Stimulated activated CD4-positive, alpha-beta T cell treated with anti-CD3 and anti-CD28 coated beads, Interleukin-1b, Interleukin-23, amount 100 ng/mL, for 48 hours (primary cell): ENCODE measurements at places on chromosomes 6 and 20.

DNA sequence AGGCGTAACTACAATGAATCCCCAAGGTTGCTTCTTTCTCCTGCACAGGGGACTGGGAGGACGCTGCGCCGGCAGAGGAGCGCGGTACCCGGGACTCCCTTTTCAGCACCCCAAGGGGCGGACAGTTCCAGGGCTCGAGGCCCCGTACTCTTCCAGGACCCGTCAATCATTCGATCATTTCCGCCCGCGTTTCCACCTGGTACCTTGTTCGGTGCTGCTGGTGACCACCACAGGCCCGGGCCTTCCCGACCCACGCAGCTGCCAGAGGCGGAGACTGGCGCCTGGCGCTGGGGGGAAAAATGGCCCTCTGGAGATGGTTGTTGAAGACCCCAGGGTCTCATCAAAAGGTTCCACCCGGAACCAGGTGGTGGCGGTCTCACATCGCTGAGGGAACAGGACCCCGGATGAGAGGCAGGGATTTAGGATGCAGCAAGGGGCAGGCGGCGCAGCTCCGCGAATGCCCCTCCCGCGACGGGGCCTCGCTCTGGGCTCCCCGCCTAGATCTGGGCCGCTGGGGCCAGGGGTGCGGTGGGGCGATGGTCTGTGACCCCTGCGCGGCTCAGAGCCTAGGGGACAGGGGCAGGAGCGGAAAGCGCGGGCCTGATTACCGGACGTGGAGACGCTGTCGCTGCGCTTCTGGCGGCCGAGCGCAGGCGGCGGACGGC is 744 bp downstream of the VSX1 start:
- peak; percentile 30 for DNase-seq

DNA sequence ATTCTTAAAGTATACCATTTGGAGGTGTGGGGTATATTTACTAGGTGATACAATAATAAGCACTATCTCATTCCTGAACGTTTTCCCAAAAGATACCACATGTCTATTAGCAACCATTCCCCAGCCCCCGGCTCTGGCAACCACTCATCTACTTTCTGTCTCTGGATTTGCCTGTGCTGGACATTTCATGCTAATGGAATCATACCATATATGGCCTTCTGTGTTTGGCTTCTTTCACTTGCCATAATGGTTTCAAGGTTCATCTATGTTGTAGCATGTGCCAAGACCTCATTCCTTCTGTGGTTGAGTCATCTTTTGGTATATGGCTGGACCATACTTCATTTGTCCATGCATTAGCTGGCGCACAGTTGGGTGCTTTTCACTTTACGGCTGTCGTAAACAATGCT is 39.7 kb downstream of the BCAS4 start:
- DNase-seq, result no peak

DNA sequence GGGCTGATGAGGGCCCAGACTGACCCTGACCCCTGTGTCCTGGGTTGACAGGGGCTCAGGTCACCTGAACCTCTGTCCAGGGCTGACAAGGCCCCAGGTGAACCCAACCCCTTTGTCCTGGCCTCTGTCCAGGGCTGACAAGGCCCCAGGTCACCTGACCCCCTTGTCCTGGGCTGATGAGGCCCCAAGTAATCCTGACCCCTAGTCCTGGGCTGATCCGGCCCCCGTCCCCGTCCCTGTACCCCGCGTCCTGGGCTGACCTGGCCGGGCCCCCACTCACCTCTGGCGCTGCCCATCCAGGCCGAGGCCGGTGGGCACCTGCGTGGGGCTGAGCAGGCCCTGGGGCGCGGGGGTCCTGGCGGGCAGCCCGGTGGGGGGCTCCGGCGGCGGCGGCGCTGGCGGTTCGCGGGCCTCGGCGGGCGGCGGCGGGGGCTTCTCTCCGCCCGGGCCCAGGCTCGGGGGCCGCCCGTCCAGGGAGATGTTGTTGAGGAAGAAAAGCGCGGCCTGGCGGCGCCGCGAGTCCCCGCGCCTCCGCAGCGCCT is 379 bp downstream of the CABLES2 start:
- no peak for DNase-seq

DNA sequence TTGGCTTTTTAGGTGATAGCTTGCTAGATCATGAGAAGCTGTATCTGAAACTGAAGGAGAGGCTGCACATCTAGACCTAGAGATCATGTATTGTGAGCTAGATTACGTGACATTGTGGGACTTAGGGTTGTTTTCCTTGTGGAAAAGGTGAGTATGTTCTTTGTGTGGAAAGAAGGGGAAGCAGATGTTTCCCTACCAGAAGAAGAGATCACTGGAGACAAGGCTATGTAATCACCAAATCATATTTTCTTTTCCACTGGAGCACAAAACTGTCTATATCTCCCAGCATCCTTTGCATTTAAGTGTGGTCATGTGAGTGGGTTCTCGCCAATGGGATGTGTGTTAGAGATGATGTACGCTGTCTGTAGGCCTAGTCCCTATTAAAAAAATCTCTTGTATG is 7.0 kb upstream of the EPB41L2 start:
- DNase-seq, result no peak

DNA sequence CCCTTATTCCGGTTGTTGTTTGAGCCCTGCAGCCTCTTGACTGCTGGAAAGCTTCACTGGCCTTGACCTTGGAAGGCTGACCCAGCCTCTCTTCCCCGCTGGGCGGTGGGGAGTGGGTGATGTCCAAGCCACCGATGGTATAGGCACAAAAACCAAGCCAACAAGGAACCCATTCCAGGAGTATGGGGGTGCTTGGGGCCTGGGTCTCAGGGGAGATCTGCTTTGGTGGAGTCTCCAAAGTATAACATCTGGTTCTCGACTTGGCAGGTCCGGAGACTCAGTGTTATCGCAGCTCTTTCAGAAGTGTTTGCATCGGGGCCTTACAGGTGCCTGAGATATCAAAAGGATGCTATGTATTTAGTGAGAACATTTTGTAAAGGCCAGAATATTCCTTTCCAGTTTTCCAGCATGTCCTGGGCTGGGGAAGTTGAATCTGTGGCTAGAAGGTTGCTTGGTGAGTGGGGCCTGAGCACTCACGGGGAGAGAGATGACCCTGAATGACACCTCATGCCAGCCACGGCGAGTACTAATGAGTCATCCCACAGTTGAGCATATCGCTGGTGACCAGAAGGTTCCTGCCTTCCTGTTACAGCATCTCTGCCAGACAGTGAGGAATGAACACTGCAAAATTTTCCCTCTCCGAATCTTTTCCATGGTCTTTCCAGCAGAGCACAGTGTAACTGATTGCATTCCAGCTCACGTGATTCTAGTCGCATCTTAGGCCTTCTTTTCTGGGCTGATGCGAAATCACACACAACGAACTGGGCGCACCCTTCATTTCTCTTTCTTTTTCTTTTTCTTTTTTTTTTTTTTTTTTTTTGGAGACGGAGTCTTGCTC is 133.9 kb downstream of the ZDHHC14 start:
- DNase-seq, result no peak

- no peak for DNase-seq
Observed at GRCh38 chr6:42777126-42777822, 4.6 kb upstream of the BICRAL start.

DNA sequence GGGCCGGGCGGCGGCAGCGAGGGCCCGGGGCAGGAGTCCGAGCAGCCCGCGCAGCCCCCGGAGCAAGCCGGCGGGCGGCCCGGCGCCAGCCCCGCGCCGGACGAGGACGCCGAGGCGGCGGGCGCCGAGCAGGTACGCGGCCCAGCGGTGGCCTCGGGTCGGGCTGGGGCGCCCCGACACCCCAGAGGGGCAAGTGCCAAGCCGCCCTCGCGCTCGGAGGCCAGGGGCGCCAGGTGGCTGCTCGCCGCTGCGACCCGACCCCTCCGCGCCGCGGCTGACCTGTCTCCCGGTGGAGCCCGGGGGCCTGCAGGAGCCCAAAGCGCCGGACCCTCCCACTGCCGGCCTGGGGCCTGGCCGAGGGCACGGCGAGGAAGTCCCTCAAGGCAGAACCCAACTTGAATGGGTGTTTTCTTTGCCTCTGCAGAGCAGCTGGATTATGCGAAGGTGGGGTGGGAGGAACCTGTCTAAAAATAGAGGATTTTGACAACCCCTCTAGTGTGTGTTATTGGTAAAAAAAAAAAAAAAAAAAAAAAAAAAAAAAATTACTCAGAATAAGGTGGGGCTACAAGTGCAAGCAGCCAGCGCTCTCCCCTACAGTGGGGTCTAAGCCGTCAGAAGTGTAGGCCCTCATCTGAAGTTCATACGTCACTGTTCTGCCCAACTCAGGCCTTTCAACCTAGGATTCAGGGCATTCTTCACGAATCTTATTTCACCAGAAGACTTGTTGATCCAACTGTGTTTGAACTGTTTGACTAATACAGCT is 609 bp downstream of the OGFRL1 start:
- DNase-seq, result peak; percentile 4

GRCh38 chr6:71123051-71123450 is 165.6 kb upstream of the OGFRL1 start:
- DNase-seq, result no peak

GRCh38 chr6:99933129-99933528 is 60.9 kb downstream of the MCHR2 start:
- DNase-seq, result no peak

DNA sequence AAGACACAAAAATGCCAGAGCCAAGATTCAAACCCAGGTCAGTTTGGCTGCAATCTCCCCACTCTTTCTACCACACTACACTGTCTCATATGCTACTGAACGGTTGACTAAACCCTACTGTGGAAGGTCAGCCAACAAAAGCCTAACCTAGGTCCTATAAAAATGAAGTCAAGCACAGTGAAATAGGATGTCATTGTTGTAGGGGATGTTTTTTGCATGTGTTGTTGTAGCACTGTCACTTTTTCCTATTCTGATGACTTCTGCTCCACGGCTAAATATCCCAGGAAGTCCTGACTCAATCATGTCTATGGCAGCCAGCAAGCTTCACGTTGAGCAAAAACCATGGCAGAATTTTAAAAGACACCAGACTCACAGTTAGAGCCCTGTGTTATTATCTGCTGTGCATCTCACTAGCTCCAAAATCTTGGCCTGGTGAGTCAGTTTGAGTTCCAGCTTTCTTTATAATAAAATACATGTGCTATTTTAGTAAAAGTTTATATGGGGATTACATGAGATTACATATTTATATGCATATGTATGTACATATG is 322.1 kb upstream of the NT5E start:
- no peak for DNase-seq

DNA sequence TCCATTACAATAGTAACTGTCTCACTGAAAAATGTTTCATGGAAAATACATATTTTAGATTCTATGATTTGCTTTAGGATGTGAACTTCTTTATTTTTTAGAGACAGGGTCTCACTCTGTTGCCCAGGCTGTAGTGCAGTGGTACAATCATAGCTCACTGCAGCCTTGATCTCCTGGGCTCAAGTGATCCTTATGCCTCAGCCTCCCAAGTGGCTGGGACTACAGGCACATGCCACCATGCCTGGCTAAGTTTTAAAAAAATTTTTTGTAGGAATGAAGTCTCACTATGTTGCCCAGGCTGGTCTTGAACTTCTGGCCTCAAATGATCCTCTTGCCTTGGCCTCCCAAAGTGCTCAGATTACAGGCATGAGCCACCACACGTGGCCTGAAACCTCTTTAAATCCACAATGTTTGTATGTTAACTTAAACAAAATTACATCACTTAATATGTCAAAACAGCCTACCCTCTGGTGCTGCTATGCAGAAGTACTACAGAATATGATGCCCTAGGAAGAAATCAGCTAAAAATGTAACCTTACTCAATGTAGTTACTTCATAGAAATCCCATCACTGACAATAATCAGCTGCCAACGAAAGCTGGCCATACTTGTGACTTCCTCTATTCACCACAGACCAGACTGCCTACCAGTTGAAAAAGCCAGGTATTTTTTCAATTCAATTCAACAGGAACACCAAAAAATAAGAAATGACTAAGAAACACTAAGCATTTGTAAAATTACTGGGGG is 17.6 kb downstream of the EEF1A1 start:
- no peak for DNase-seq

DNA sequence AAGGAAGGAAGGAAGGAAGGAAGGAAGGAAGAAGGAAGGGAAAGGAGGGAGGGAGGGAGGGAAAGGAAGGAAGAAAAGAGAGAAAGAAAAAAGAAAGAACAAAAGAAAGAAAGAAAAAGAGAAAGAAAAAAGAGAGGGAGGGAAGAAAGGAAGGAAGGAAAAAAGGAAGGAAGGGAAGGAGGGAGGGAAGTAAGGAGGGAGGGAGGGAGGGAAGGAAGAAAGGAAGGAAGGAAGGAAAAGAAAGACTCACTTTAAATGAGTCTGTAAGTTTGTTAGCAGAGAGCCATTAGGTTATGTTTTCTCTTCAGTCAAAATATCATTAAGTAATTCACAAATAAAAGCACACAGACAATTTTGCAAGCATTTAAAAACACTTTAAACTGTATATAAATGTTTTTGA is 44.0 kb upstream of the SASH1 start:
- DNase-seq, result no peak

DNA sequence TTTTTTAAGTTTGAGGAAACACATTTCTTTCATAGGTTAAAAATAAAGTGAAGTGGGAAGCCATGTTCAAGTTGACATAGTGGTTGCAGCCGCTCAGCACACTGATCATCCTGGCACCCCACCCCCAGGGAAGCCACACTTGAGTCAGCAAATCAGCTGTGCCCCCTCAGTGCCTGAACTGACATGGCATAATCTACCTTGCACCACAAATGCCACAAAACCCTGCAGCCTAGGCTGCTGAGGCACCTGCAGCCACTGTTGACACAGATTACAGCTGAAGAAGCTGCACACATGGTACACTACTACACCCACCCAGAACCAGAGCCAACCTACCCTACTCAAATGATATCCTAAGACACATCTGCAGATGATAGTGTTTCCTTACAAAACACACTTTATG is 77.5 kb upstream of the RIMS1 start:
- no peak for DNase-seq

- DNase-seq, result no peak
Observed at GRCh38 chr6:75480425-75480824, 13.2 kb downstream of the FILIP1 start.

DNA sequence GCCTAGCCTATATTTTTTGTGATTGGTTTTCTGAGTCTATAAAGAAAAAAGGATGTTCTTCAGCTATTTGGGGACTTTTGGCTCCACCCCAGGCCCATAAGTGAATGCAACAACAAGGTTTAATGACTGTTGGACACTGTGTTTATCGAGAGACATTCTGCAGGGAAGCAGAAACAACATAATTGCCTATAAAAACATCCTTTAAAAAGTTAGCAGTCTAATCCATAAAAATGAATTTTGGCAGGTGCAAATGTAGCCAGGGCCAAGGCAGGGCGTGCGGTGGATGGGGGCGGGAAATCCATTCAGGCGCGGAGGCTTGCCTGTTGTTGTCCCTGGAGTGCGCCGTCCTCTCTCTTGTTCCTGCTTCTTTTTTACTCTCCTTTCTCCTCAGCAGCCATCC is 99.3 kb downstream of the PAX1 start:
- no peak for DNase-seq

GRCh38 chr6:43939281-43940070 is 169.5 kb downstream of the VEGFA start:
- no peak for DNase-seq
